NCI-H2107 (cell line): ENCODE measurements at places on chromosomes 1 and 21.

DNA sequence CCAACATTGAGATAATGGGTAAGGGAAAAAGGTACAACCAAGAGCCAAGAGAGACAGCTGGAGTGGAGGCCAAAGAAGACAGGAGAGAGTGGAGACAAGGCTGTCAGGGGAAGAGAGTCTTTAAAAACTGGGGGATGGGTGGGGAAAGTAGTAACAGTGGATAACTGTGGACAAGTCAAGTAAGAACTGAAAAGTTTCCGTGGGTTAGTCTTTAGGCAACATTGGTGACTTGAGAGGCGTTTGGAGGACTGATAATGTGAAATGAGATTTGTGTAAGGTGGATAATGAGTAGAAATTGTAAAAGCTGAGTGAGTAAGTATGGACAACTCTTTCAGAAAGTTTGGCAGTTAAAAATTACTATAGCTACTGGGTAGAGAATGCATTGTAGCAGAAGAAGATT is 10.4 kb downstream of the PPP2R5A start:
- no peak for DNase-seq

- no peak for DNase-seq
These were observed 280.7 kb downstream of the RPS6KC1 start for GRCh38 chr1:213331631-213332175.

- DNase-seq: no peak
These were observed 9.6 kb downstream of the UQCRHL start for GRCh38 chr1:15797614-15798390.

GRCh38 chr1:159168043-159168442 is 3.4 kb upstream of the CADM3 start:
- no peak for DNase-seq

GRCh38 chr1:25641931-25642573 is 25.5 kb downstream of the MAN1C1 start:
- no peak for DNase-seq

DNA sequence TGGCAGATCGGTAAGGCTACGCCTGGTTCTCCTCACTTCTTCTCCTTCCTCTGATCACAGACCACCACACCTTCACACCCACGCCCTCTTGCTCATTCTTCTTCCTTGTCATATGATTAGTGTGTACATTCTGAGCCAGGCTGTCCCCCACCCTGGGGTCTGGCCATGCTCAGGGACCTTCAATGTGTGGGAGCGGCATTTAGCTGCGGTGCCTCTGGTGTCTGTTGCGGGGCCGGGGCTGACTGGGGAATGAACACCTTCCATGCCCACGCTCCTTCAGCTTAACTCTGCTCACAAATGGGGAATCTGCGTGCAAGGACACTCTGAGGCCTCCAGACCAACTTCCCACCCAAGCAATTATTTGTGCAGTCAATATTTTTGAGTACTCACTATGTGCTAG is 29.4 kb downstream of the QSOX1 start:
- no peak for DNase-seq

GRCh38 chr1:42322577-42322976 is 12.5 kb downstream of the FOXJ3 start:
- no peak for DNase-seq

DNA sequence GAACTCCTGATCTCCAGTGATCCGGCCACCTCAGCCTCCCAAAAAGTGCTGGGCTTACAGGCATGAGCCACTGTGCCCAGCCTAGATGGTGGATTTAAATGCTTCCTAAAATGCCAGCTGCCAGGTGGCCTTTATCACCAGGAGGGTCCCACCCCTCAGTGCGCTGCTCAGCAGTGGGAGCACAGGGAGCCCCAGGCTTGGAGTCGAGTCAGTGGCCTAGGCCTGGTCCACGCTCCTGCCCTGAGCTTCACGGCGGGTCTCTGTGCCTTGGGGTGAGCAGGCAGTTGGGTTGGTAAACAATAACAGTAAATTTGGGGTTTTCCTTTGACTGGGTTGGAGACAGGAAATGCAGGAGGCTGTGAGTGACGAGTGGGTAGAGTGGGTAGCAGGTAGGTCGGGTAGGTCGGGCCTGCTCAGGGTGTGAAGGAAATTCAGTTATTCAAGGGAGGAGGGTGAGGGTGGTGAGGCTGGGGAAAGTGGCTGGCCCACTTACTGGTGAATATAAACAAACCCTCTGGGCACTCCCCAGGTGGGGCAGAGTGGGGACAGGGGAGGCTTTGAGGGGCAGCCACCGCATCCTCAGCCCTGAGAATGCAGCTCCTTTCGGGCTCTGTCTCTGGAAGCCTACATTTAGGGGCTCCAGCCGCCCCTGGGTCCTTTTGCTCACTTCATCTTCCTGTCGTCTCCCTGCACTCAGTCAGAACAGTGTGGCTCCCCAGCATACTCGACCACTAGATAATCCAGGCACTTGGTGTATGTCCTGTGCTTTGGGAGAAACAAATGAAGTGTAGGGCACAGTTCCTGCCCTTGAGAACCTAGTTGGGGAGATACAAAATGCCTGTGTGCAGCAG is 33.5 kb upstream of the IL19 start:
- DNase-seq: no peak

- DNase-seq: no peak
These were observed 29.3 kb upstream of the CHAF1B start for GRCh38 chr21:36355868-36356267.

DNA sequence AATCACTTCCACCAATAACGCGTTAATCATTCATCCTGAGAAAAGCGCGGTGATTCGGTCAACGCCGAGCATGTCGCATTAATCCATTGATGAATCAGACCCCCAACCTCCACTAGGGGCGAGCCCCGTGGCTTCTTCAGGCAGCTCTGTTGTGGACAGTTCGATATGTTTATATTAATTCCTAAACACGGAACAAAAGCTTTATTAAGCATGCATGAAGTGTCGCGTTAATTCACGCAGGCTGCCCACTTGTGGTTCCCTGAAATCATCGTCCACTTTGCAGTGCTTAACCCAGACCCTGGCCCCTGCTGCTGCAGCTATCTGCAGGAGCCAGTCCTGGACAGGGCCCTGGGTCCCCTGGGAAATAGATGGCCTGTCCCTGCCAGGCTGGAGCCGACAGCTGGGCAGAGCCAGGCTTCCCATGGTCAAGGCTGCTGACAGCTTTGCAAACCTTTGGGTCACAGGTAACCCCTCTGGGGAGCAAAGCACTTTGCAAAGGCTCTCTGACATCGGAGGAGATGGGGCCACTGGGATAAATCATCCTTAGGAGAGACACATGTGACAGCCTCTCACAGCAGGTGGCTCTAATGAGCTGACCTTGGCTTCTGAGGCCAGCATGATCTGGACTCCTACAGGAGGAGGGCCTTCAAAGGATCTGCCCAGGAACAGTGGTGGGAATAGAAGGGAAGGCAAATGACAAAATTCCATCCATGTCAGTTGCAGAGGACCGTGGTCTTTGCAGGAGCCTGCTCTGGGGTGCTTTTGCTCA is 137.0 kb upstream of the AJAP1 start:
- no peak for DNase-seq
